Smooth muscle cell of trachea (primary cell): ENCODE measurements at places on chromosomes 1 and 21. TPM values are rescaled to one million over a fixed set of nuclear protein-coding genes. Genes with fewer than 3 reads are reported as not detected.

The PLEKHN1 gene
- 0.33 and 0.58 TPM in 2 replicates for total RNA-seq

The GPR3 gene
- total RNA-seq, result 0.33 TPM in 1 of 2 replicates, not detected in the other

The TMEM269 gene
- total RNA-seq, result 0.15 and 0.17 TPM in 2 replicates

The FALEC gene
- 1.5 TPM in 1 of 2 replicates, not detected in the other for total RNA-seq

The CHIA gene
- total RNA-seq, result not detected in 2 replicates

The SERINC2 gene
- 5.5 and 38.9 TPM in 2 replicates for total RNA-seq

The SLC22A15 gene
- 6.5 and 7.6 TPM in 2 replicates for total RNA-seq

The SELL gene
- total RNA-seq, result 0.15 and 0.50 TPM in 2 replicates

The TRIM17 gene
- 0.15 TPM in 1 of 2 replicates, not detected in the other for total RNA-seq

The FLG2 gene
- total RNA-seq, result not detected in 2 replicates

The GLIS1 gene
- 0.58 and 1.7 TPM in 2 replicates for total RNA-seq

The PTPRU gene
- total RNA-seq, result 14.4 and 42.5 TPM in 2 replicates

The ANGPTL1 gene
- total RNA-seq, result 1.8 and 8.1 TPM in 2 replicates

The C8B gene
- not detected in 2 replicates for total RNA-seq

The OTUD7B gene
- total RNA-seq, result 19.6 and 20.8 TPM in 2 replicates

The OR2T27 gene
- not detected in 2 replicates for total RNA-seq

The INKA2 gene
- total RNA-seq, result 0.29 and 2.6 TPM in 2 replicates

The TSNAX gene
- total RNA-seq, result 32.1 and 52.8 TPM in 2 replicates

The PROX1 gene
- under 0.01 and 0.15 TPM in 2 replicates for total RNA-seq

The LYPD8 gene
- not detected in 2 replicates for total RNA-seq

The SERPINC1 gene
- total RNA-seq, result 0.17 TPM in 1 of 2 replicates, not detected in the other

The SPRR2A gene
- total RNA-seq, result not detected in 2 replicates

The OLIG2 gene
- total RNA-seq, result not detected in 2 replicates

The NGF gene
- total RNA-seq, result 5.7 and 10.1 TPM in 2 replicates

The KRTAP19-3 gene
- total RNA-seq, result not detected in 2 replicates

The TNNT2 gene
- not detected in 2 replicates for total RNA-seq

The BARHL2 gene
- total RNA-seq, result not detected in 2 replicates

The TCHHL1 gene
- total RNA-seq, result not detected in 2 replicates

The GPA33 gene
- not detected in 2 replicates for total RNA-seq

The GUCA2A gene
- not detected in 2 replicates for total RNA-seq

The MROH7 gene
- under 0.01 and 0.50 TPM in 2 replicates for total RNA-seq

The FCRLB gene
- 2.0 and 3.6 TPM in 2 replicates for total RNA-seq

The OR2L5 gene
- not detected in 2 replicates for total RNA-seq

The MROH9 gene
- under 0.01 TPM in 1 of 2 replicates, not detected in the other for total RNA-seq
